Activated T-cell treated with anti-CD3 and anti-CD28 coated beads, Interleukin-2, amount 50 U/mL, for 1 hour (primary cell): ENCODE measurements at places on chromosomes 11 and 22.

DNA sequence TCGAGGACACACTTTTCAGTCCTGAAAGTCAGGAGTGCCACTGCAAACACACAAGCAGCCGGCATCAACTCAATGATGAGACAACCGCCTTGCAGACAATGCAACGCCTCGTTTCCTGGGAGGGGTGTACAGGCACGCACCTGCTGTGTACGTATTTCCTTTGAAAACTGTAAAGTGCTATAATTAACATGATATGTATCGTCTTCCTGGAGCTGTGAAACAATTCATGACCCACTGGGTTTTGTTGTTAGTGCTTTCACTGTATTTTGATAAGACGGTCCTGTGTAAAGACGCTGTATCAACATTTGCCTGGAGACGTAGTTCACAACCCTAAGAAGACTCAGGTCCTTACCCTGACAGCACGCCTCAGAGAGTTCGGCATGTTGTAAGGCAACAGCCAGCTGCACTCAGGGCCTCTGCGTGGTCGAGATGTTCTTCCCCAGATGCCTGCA is 105.7 kb upstream of the ANO1 start:
- no peak for DNase-seq

DNA sequence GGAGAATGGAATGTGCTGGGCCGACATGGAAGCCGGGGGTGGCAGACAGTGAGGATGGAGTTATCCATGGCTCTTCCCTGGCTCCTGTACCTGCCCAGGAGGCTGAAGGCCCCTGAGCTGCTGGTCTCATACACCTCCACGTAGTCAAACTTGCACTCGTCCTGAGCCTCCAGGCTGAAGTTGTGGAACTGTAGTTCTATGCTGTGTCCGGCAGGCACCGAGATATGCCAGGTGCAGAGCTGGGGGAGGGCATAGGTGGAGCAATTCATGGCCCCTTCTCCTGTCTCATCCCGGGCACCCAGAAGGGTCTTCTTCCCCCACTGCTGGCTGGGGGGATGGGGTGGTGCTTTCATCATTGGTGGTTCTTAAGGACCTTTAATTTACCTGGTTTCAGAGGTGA is 2.8 kb downstream of the MFRP start:
- no peak for DNase-seq

- no peak for DNase-seq
These were observed 32.1 kb downstream of the ATXN10 start for GRCh38 chr22:45703758-45704157.

DNA sequence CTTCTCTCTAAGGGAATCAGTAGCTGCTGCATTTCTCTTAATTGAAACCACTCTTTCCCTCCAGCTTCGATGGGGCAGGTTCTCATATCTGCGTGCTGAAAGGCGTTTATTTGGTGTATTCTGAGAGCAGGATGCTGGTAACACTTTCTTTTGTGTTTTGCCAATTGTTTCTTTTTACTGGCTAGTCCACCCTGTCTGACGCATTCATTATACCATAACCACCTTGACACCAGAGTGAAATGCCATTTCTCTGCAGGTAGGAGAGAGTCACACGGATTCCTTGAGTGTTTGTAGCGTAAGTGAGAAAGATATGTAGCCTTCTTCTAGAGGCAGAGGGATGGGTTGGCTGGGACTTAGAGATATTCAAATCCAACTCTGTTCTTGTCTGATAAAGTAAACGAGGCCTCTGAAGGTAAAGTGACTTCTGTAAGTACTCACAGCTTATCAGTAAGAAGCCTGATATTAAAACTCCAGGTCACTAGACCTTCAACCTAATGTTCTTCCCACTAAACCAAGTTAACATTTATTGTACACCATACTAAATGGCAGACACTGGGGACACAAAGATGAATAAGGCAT is 21.4 kb downstream of the CD44 start:
- DNase-seq = no peak

DNA sequence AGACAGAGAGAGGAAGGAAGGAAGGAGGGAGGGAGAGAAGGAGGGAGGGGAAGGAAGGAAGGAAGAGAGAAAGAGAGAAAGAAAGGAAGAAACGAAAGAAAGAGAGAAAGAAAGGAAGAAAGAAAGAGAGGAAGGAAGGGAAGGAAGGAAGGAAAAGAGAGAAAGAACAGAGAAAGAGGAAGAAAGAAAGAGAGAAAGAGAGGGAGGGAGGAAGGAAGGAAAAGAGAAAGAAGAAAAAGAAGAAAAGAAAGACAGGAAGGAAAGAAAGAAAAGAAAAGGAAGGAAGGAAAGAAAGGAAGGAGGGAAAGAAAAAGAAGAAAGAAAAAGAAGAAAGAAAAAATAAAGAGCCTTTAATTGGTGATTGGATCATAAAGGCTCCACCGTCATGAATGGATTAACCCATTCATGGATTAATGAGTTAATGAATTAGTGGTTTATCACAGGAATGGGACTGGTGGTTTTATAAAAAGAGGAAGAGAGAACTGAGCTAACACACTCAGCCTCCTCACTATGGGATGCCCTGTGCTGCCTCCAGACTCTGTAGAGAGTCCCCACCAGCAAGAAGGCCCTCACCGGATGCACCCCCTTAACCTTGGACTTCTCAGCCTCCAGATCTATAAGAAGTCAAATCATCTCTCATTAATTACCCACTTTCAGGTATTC is 9.0 kb upstream of the PLAAT2 start:
- no peak for DNase-seq

DNA sequence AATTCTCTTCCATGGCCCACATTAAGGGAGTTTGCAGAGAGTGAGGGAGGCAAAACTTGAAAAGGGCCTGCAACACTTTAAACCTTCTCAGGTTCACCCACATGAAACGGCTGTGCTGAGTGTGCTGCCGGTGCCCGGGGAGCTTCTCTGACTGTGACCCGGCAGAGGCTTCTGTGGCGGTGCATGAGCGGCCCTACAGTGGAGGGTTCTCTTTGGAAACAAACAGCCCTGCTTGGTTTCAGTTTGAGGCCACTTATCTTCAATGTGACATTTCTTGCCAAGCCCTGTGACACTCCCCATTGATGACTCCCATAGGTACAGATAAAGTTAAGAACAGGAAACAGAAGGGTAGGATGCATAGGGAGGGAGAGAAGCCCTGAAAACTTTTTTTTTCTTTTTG is 31.8 kb downstream of the FAM118A start:
- DNase-seq = no peak

GRCh38 chr11:117855186-117855845 is 21.1 kb downstream of the FXYD6 start:
- DNase-seq = no peak

DNA sequence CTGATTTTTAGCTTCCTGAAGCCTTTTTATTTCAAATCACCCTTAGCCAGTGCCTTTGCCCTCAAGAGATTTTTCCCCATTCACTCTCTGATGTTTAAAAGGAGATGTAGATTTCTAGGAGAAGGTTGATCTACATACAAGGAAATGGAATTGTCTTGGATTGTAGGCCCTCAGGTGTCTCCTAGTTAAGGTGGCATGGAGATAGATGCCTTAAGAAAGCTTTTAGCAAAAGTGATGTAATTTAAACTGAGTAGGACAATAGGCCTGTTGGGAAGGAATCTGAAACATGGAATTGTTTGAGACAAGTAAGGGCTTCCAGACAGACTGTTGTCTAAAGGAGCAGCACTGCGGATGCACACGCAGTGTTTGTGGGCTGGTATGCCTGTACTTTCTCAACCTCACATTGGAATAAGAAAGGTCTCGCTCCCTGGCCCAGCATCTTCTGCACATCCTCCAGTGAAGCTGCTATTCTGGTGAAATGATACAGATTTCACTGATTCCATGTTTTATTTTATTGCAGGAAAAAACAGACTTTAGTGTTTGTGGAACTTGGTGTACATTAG is 69.8 kb upstream of the SLC25A18 start:
- DNase-seq = no peak

GRCh38 chr22:22849640-22850610 is 37.7 kb upstream of the IGLL5 start:
- DNase-seq = no peak

GRCh38 chr11:104873252-104873651 is 25.0 kb downstream of the CASP12 start:
- no peak for DNase-seq

DNA sequence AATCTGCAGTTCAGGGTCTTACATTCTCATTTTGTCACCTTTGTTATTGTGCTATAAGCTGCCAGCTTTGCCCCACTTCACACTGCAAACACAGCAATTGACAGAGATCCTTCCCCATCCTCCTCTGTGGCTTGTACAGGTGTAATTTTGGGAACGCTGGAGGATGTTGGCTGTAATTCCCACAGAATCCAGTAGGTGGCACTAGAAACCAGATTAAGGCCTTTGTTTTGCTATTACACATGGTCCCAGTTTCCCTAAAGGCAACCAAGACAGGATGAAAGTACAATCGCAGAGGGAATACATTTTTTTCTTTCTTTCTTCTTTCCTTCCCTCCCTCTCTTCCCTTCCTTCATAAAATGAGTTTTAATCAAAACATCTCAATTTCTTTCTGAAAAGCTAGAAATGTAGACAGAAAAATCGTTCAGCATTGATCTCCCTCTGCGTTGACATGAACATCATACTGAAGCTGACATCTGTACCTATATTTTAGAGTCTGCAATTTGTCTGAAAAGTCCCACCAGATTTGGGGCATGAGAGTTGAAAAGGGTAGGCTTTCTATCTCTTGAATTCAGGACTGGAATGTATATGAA is 21.3 kb upstream of the NELL1 start:
- DNase-seq = no peak

DNA sequence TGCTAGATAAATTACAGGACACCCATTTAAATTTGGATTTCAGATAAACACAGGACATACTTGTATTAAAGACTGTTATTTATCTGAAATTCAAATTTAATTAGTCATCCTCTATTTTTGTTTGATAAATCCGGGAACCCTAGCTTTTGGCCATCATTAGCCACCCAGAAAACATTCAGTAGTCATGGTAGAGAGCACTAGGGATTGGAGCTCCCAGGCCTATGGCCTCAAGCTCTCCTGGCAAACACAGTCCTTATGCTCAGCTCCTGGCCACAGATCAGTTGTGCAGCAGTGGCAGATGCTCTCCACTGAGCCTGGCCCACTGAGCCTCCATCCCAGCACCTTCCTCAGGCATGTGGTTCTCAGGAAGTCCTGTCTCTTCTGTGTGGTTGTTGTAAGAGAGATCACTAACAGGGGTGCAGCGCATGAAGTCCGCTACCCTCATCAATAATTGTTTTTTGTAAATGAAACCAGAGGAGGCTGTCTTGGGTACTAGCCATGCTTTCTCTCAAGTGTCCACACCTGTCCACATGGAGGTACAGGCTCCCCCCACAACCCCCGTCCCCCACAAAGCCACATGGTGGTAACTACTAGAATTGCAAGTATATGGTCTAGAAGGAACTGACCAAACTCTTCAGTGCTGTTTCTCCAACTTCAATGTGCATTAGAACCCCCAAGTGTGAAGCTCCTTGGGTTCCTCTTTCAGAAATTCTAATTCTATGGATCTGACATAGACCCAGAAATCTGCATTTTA is 1.1 kb upstream of the IRAG1 start:
- no peak for DNase-seq

GRCh38 chr11:110431051-110431672 is 1.4 kb downstream of the FDX1 start:
- no peak for DNase-seq

GRCh38 chr11:68862421-68862820 is 20.7 kb upstream of the CPT1A start:
- DNase-seq = no peak

DNA sequence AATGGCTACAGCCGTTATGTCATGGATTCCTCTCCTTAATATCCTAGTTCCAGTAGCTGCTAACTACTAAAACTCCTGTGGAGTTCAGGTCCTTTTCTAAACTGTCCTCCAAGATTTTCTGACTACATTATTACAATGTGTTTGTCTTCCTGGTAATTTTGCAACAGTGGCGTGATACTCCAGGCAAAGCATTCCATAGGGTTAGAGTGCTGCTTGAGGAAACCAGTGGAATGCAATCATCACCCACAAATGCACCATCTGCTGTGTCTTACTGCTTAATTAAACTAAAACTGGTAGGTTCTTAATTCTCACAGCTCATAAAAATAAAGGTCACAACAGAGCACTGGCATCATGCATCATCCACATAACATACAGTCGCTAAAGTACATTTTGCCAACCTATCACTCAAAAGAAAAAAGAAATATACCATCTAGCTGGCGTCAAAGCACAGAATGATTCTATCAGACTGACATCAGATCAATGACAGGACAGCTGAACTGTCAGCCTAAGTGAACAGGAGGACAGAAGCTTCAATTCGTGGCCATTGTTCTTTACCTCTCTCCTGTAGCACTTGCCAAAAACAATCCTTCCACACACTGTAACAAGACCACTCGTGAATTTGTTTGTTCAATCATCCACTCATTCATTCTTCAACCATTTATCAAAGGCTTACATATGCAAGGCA is 182.5 kb downstream of the CADM1 start:
- DNase-seq = no peak

DNA sequence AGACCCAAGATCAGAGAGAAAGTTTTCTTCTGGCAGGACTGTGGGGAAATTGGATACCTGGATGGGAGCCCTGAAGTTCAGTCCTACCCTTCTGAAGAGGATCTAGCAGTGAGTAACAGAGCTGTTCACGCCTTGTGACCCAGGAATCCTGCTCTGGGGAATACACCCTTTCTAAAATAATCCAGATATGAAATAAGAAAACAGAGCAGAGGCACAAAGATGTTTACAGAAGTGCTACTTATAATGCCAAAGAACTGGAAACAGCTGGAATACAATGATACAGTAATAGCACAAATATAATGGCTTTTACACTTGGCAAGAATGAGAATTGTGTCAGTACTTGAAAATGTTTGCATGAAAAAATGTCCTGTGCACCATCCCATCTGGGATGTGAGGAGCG is 304.0 kb upstream of the NARS2 start:
- no peak for DNase-seq

- DNase-seq = no peak
These were observed 28.3 kb downstream of the NECTIN1 start for GRCh38 chr11:119700536-119701346.

- no peak for DNase-seq
These were observed 111.0 kb downstream of the RAB38 start for GRCh38 chr11:88064097-88064705.

- DNase-seq = no peak
These were observed 6.7 kb downstream of the CARD18 start for GRCh38 chr11:105132716-105133511.

DNA sequence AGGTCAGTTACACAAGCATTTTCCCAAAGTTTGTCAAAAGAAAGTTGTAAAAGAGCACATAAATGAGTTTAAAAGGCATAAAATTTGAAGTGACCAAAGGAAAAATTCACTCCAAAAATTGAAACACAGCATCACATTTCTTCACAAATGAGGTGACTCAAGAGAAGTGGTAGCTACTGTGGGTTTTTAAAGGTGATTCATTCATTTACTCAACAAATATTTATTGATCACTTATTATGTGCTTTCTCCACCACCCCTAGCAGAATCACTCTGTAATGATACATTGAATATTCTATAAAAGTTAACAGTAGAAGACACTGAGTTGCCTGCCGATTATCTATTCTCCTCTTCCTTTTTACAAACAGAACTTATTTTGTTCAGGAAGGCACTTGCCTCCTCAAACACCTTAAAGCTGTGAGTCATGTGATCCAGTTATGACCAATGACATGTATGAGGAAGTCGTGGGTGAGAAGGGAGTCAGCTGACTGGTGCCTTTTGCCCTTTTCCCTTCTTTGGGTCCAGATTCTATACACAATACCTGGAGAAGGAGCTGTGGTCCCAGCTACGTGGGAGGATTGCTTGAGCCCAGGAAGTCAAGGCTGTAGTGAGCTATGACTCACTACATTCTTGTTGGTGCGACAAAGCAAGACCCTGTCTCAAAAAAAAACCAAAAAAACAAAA is 67.7 kb upstream of the CLNS1A start:
- no peak for DNase-seq

- DNase-seq = no peak
These were observed 11.3 kb downstream of the TRIM29 start for GRCh38 chr11:120126620-120127019.
